CD8-positive, alpha-beta memory T cell (primary cell): ENCODE measurements at places on chromosomes 3 and 15.
A peak's percentile ranks its signal among the peaks of the same experiment; 100 is the strongest.

DNA sequence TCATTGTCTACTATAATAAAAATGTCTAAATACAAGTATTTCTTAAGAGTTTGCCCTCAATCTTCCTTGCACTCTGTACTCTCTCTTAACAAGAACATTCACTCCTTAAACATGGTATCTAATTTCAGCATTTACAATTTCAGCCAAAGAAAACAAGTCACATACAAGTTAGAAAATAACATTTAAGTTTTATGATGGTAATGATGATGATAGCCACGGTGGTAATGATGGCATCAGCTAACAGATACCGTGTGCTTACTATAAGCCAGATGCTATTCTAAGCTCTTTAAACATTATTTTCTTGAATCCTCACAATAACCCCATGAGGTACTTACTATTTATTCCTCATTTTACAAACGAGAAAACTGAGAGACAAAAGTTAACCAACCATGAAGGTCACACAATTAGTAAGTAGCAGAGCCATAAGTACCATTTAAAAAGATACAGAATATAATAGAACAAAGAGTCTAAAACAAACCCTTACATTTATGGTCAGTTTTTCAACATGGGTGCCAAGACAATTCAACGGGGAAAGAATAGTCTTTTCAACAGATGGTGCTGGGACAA is 7.4 kb downstream of the SPICE1 start:
- DNase-seq = no peak

DNA sequence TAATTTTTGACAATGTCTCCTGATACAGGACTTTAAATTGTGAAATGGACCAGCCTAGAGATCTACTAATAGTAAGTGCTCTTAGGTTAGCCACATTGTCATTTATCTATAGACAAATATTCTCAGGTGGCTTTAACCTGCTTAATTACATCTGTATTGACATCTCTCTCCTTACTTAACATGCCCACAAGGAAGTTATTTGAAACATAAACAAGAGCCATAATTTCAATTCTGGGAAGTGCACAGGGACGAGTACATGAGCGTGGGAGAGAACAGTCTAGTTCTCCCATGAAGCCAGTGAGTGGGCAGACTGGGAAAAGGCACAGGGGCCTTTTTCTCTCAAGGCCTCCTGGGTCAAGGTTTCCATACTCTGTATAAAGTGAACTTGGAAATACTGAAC is 54.2 kb downstream of the NEK10 start:
- DNase-seq = no peak

- DNase-seq = no peak
Observed at GRCh38 chr3:164608554-164609276, 469.6 kb downstream of the SI start.

- no peak for DNase-seq
Observed at GRCh38 chr15:71011503-71012155, 103.6 kb upstream of the THSD4 start.

GRCh38 chr15:47897525-47897924 is 180.2 kb downstream of the SEMA6D start:
- DNase-seq = no peak

DNA sequence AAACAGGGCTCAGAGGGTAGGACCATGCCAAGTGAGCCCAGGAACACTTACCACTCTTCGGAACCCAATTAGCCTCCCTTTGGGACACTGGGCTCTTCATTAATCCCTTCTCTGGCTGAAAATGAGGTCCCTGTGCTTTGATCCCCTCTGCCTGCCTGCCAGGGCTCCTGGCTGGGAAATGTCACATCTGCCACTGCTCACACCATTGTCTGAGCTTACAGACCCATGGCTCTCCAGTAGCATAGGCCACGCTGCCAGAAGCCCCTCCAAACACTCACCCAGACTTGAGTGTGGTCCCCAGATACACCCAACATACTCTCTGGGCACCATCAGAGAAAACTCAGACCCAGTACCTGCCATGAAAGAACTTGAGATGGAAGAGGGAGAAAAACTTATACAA is 287.3 kb downstream of the XXYLT1 start:
- DNase-seq = no peak

DNA sequence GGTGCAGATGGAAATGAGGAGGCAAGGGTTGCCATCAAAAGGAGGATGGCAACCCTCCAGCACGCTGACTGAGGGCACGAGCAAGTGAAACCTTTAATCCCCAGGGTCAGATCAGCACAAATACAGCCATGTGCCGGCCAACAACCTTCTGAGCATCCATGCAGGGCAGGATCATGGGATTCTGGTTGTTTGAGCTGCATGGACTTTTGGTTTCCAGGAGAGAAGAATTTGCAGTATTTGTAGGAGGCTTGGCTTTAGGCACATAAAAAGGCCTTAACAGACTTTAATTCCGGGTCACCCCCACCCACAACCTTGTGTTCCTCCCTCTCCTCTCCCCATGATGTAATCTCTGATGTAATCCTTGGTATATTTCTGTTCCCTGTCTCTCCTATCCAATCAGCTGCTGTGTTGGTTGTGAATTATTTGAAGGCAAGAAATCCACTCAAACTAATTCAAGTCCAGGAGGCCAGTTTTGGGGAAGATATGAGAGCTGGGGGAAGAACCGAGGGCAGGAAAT is 254.3 kb downstream of the SHQ1 start:
- no peak for DNase-seq

DNA sequence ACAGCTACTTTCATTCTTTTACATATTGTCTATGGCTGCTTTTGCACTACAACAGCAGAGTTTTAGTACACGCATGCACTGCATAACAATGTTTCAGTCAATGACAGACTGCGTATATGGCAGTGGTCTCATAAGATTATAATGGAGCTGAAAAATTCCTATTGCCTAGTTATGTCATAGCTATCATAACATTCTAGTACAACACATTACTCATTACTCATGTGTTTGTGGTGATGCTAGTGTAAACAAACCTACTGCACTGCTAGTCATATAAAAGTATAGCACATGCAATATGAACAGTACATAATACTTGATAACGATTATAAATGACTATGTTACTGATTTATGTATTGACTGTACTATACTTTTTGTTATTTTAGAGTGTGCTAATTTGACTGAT is 47.9 kb downstream of the QTRT2 start:
- no peak for DNase-seq

DNA sequence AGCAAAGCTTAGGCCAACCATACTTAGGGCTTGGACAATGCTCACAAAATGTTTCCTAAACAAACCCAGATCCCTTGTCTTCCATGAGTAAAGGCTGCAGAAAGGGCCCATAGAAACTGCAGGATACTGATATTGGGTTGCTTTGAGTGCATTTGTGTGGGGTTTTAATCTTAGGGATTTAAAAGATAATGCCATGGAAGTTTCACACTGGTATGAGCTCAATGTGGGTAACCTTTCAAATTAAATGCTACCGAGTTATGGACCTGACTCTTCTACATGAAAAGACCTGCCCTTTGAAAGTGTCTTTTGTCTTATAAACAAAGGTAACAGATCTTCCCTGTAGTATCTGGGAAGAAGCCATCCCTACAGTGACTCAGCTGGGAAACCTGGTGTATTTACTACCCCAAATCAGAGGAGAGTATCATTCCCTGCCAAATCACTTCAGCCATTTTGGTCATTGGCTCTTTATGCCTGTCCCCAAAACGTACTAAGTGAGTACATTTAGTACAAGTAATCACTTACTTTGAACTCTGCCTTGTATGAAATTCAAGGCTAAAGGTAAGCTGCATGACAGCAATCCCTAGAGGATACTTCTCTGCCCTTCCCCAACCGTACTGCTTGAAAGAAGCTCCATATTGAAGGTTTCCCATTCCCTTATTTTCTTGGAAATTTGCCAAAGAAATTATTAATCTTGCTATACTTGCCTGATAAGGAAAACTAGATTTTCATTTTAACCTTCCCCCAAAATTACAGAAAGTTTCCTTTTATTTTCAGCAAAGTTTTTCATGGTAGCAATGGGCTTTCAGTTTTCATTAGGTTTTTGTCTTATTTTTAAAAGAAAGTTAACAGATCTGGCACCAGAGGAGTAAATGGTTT is 7.2 kb downstream of the TM4SF1 start:
- no peak for DNase-seq

- no peak for DNase-seq
Observed at GRCh38 chr3:190485830-190486532, 27.9 kb upstream of the IL1RAP start.

GRCh38 chr15:52673312-52673711 is 5.9 kb downstream of the ATOSA start:
- no peak for DNase-seq

DNA sequence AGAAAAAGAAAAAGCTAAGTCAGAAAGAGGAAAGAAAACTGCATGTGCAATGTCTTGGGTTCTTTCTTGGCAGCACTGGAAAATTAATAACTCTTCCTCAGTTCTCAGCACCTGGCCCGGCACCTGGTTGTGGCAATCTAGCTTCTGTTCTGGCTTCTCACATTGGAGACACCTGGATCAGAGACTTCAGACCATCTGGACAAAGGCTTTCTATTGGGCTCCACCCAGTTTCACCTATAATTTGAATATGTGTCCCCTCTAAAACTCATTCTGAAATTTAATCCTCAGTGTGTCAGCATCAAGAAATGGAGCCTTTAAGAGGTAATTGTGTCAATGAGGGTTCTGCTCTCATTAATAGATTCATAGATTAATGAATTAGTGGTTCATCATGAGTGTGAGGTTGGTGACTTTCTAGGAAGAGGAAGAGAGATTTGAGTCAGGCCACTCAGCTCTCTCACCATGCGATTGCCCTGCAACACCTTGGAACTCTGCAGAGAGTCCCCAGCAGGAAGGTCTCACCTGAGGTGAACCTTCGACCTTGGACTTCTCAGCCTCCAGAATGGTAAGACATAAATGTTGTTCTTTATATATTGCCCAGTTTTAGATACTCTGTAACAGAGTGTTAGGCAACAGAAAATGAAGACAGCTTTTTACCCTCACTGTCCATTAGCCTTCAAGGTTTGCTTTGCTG is 679.9 kb downstream of the NTRK3 start:
- no peak for DNase-seq

- no peak for DNase-seq
Observed at GRCh38 chr3:42533161-42533897, 30.9 kb downstream of the VIPR1 start.

DNA sequence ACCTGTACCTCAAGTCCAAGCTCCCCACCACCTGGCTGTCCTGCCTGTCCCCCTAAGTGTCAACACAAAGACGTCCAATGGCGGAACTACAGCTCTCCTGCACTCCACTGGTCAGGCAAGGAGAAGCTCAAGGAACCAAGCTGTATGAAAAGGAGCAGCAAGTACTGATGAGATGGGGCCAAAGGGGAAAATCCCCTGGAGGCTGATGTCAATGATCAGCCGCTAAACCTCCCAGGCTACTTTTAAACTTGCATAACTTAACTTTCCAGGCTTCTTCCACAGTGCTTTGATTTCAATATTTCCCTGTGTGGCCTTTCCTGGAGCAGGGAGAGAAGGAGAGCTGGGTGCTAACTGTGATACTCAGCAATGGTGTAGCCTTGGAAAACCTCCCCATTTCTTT is 35.0 kb downstream of the TM4SF4 start:
- DNase-seq = no peak

DNA sequence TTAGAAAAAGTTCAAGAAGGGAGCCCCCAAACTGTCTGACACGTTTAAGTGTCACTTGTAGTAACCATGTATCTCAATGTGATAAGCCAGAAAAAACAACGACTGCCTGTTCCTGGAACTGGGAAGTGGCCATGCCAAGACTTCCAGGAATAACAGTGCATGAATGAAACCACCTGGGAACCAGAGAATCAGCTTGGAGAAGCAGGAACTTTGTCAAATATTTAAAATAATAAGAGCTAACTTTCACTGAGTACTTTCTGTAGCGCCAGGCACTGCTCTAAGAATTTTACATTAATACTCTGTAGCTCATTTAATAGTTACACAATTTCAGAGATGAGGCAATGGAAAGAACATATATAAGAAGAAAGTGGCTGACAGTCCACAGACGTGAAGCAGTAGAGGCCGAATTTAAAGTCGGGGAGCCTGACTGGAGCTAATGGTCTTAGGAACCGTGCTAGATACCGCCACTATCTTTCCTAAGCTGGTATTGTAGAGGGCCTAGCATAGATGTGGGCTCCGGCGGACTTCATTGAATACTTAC is 876 bp downstream of the PLSCR1 start:
- DNase-seq = no peak

- DNase-seq = no peak
Observed at GRCh38 chr3:103440539-103441203, 1005.9 kb downstream of the ZPLD1 start.

- DNase-seq = peak; percentile 40
Observed at GRCh38 chr15:31338879-31339557, 12.4 kb downstream of the KLF13 start.

DNA sequence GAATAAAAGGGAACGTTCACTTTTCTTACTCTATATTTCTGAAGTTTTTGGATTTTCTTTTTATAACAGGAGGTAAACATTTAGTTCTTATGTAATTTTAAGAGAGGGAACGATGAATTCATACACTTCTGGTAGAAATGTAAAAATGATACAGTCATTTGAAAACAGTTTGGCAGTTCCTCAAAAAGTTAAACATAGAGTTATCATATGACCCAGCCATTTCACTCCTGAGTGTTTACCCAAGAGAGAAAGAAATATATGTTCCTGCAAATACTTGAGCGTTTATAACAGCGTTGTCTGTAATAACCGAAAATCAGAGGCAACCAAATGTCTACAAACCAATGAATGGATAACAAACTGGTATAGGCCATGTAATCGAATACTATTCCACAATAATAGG is 20.8 kb upstream of the CCR9 start:
- DNase-seq = no peak

- DNase-seq = no peak
Observed at GRCh38 chr3:111414531-111414930, 127.5 kb upstream of the CD96 start.

- no peak for DNase-seq
Observed at GRCh38 chr15:79523266-79523665, 91.1 kb downstream of the MINAR1 start.

GRCh38 chr3:59256230-59256629 is 206.4 kb upstream of the CFAP20DC start:
- no peak for DNase-seq

GRCh38 chr3:15420871-15421270 is 6.5 kb downstream of the METTL6 start:
- DNase-seq = no peak

DNA sequence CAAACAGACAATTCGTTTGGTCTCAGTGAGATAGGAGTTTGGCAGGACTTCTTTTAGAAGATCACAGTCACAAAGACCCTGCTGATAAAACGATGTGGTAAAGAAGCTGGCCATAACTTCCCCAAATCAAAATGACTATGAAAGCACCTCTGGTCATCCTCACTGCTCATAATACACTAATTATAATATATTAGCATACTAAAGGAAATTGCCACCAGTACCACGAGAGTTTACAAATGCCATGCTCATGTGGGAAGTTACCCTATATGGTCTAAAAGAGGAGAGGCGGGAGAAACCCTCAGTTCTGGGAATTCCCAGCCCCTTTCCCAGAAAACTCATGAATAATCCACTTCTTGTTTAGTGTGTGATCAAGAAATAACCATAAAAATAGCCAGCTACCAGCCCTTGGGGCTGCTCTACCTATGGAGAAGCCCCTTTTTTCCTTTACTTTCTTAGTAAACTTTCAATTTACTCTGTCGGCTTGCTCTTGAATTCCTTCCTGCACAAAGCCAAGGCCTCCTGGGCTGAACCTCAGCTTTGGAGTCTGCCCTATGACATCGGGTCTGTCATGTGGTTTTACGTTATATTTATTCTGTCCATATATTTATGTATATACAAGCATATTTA is 115.8 kb upstream of the IGSF10 start:
- no peak for DNase-seq

GRCh38 chr3:73708956-73709355 is 84.2 kb upstream of the PDZRN3 start:
- no peak for DNase-seq

GRCh38 chr3:132362329-132362728 is 45.1 kb downstream of the ACP3 start:
- no peak for DNase-seq
